Foreskin melanocyte (primary cell): ENCODE measurements at places on chromosomes 5 and 9.

GRCh38 chr5:94244921-94245320, 373.5 kb downstream of the KIAA0825 start:
- no peak for DNase-seq

GRCh38 chr9:117733465-117733864, 29.3 kb downstream of the TLR4 start:
- no peak for DNase-seq

GRCh38 chr5:141758310-141758998, 76.4 kb upstream of the ARAP3 start:
- no peak for DNase-seq

GRCh38 chr5:43335681-43336080, 22.5 kb upstream of the HMGCS1 start:
- no peak for DNase-seq

DNA sequence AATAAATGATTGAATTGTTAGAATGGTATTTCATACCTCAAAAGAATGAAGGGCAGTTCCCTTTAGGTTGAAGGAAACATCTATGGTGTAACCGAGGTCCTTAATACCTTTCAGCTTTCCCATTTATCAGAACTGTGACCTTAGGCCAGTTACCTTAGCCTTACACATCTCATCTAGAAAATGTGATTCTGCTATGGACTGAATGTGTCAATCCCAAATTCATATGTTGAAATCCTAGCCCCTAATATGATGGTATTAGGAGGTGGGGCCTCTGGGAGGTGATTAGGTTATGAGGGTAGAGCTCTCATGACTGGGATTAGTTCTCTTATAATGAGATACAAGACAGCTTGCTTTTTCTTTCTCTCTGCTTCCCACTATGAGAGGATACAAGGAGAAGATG, 441.9 kb downstream of the PLK2 start:
- no peak for DNase-seq

- peak; percentile 77 for DNase-seq
Measured at GRCh38 chr9:99820685-99821395, 845 bp upstream of the NR4A3 start.

DNA sequence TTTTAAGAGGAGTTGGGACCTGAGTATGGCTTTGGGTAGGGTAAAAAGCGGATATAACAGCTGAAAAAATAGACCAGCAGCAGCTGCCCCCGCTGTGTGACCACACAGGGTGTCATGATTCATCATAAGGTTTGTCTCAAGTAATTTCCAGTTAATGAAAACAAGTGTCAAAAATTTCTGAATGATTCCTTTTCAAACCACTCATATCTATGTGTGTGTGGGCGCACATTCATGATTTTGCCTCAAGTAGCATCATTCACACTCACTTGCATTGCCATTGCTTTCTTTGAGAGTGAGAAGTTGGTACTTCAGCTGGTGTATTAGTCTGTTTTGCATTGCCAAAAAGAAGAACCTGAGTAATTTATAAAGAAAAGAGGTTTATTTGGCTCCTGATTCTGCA, 12.1 kb upstream of the TNFAIP8 start:
- DNase-seq, result no peak

DNA sequence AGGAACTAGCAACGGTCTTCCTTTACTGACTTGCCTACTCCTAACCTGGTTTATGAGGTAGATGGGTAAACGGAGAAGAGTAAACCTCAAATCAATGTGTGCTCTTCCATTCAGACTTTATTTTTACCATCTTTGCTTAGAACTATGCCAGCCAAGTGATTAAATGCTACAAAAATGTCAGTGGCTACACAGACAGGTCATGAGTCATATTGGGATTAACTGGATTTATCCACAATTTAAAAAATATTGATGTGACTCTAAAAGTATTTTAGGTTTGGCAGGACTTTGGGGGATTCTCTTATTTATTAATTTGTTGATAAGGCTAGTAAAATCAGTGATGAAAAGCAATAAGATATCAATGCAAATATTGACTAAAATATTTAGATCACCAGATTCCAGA, 275.0 kb downstream of the PLK2 start:
- no peak for DNase-seq

DNA sequence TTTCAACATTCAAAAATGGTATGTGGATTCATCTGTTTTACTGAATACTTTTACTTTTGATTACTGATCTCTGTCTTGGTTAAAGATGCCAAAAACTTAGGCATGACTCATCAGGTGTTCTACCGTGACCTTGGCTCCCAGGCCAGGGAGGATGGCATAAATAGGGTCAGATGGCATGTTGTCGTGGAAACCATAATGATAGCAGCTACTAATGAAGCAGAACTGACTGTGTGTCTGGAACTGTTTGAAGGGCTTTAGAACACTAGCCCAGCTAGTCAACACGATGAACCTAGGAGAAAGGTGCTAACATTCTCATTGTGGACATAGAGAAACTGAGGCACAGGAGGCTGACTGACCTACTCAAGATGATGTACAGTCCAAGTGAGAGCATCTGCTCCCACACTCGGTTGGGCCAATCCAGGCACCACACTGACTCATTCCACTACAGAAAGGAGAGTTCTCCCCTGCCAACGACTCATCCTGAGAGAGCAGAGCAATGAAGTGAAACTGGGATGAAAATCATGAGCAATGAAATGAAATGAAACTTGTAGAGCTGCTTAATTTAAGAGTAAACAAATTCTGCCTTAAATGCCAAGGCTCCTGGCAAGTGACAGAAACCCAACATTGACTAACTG, 116.0 kb downstream of the TENT4A start:
- DNase-seq, result no peak

- no peak for DNase-seq
Measured at GRCh38 chr5:59180515-59180914, 597.6 kb downstream of the RAB3C start.

GRCh38 chr5:41413074-41413473, 97.3 kb downstream of the PLCXD3 start:
- no peak for DNase-seq

DNA sequence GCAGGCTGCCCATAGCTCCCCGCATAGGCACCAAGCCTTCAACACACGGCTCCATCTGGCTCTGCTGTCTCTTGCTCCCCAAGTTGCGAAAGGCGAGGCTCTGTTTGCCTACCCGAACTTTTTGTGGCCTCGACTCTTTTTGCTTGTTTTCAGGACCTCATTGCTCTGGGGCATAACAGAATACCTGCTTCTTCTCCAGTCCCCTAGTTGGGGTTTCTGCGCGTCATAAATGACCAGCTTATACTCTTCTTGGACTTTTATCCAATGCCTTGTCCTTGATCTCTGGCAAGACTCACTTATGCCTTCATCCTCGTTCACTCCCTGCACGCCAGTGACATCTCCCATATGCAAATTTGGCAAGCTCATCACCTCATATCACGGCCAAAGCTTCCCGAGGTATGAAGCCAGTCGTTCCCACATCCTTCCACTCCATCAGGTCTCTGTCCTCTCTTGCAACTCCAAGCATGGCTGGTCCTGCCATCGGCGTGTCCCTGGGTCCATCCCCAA, 238.8 kb upstream of the ADAMTS16 start:
- DNase-seq, result no peak

DNA sequence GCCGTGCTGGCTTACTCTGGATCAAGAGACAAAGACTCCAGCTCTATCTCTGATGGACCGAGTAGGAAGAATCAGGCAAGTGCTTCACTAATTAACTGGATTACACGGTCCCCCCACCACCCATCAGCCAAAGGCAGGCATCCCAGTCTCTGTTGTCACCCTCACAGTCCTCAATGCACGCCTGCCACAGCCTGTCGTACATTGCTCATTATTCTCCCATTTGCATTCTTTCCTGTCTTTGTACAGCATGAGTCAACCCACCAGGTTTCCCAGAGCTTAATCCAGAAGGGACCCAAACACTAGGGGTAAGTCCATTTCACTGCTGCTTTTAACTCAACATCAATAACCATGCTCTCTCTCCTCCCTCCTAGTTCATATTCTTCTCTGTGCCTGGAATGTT, 44.4 kb downstream of the PCA3 start:
- no peak for DNase-seq
